NCI-H1105 (cell line): ENCODE measurements at places on chromosomes 12 and 14.

- DNase-seq: no peak
These were observed 3.1 kb upstream of the CREBL2 start for GRCh38 chr12:12608557-12608957.

- DNase-seq: no peak
These were observed 156.3 kb upstream of the PZP start for GRCh38 chr12:9364224-9365176.

GRCh38 chr14:36976571-36977023 is 195.8 kb downstream of the SLC25A21 start:
- DNase-seq: no peak

GRCh38 chr14:71487941-71488340 is 444.3 kb upstream of the RGS6 start:
- DNase-seq: no peak

DNA sequence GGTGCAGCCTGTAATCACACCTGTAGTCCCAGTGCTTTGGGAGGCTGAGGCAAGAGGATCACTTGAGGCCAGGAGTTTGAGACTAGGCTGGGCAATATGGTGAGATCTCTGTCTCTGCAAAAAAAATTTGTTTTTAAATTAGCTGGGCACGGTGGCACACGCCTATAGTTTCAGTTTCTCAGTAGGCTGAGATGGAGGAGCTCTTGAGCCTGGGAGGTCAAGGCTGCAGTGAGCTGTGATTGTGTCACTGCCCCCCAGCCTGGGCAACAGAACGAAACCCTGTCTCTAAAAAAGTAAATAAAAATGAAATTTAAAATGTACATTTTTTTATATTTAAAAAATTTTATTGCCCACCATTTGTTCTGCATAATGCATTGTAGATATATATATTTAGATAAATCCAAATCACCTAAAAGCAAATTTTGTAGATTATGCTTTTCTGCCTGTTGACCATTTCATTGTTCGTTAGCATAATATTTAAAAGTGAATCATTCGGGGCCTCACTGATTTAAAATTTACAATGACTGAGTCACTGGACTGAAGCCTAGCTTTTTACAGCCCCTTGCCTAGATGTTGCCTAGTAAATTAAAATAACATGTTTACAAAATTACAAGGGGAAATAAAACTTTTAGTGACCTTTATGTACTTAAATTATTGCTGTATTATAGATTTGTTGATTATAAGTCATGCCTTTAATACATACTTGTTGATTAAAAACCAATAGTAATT is 87.9 kb downstream of the USP15 start:
- DNase-seq: no peak

- DNase-seq: no peak
These were observed 23.5 kb upstream of the GPRC5D start for GRCh38 chr12:12975322-12976077.

GRCh38 chr14:24036169-24036962 is 15.4 kb upstream of the CARMIL3 start:
- peak; percentile 76 for DNase-seq

GRCh38 chr14:92717571-92718042 is 30.8 kb downstream of the LGMN start:
- DNase-seq: no peak

- no peak for DNase-seq
These were observed 187.4 kb upstream of the SLC16A7 start for GRCh38 chr12:59408431-59408830.

GRCh38 chr14:95119336-95119735 is 38.0 kb downstream of the DICER1 start:
- DNase-seq: no peak

GRCh38 chr12:103441437-103442181 is 54.2 kb downstream of the C12orf42 start:
- no peak for DNase-seq

GRCh38 chr14:65299826-65300225 is 112.7 kb upstream of the FUT8 start:
- DNase-seq: no peak

GRCh38 chr14:99758121-99758821 is 34.9 kb upstream of the EML1 start:
- no peak for DNase-seq

- DNase-seq: no peak
These were observed 23.4 kb downstream of the MAP1LC3B2 start for GRCh38 chr12:116582610-116583009.

GRCh38 chr12:122949405-122949804 is 16.9 kb downstream of the ABCB9 start:
- no peak for DNase-seq

- no peak for DNase-seq
These were observed 37.2 kb downstream of the PRKAB1 start for GRCh38 chr12:119705182-119705581.

GRCh38 chr12:54571193-54572188 is 17.0 kb downstream of the PPP1R1A start:
- no peak for DNase-seq

DNA sequence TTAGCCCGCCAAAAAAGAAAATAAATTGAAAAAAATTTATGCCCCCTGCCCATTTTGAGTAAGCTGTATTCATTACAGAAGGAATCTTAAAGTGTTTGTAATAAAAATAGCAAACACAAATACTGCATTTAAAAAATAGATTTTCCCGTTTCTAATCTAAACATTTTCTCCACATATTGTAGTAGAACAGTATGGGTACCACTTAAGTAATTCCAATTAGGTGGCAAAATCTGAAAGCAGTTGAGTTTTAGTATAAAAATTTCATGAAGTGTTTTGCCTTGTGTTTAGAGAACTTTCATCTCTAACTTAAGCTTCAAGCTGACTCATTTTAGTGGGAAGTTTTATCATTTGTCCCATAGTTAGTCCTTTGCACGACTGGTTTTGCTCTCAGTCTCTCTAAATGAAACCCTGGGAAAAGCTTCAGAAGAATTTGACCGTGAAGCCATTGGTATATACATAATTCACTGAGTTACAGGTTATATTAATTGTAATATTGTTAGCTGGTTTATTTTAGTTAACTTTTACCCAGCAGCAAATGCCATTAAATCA is 214.6 kb downstream of the ERC1 start:
- no peak for DNase-seq

- no peak for DNase-seq
These were observed 11.3 kb upstream of the STAC3 start for GRCh38 chr12:57262126-57262822.

DNA sequence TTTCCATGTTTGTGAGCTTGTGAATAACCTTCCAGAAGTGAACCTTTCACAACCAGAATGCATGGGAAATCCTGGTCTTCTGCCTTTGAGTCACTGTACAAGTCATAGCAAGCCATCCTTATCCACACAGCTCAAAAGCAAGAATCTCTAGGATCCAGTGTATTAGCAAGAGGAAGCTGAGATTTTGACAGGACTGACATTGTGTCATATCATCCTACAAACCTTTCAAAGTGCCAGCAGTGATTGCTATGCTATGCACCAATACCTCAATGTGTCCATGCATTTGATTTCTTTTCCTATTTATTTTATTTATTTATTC is 13.5 kb upstream of the NRDE2 start:
- DNase-seq: no peak

DNA sequence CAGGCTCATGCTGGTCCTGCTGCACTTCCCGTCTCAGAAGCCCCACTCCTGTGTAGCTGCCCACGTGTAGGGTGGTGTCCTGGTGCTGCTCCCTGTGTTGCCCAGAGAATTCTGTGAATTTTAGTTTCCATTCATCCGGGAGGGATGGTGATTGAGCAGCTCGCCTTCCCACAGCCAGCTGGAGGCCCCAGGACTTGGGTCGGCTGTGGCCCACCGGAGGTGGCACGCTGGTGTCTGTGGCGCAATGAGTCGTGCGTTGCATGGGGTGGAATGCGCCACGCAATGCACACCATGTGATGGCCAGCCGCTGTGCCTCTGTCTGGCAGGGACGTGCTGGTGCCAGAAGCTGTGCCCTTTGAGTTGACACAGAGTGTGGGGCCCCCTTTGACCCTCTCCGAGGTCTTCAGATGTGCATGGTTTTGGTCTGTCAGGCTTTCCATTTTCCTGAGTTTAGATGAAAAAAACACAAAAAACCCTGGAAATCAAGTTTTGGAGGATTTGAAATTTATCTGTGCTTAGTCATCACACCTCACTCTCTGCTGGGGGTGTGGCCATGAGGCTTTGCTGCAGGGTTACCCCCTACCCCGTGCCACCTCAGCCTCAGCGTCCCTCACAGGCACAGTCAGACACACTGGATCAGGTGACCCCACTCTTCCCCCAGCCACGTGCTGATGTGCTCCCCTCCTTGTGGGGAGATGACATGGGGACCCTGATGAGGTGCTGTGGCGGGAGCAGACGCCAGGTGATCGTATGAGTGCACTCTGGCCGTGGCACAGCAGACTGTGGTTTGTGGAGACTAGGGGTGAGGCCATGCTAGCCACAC is 64.6 kb downstream of the EP400 start:
- no peak for DNase-seq

GRCh38 chr14:47917344-47917954 is 242.0 kb upstream of the MDGA2 start:
- peak; percentile 29 for DNase-seq

DNA sequence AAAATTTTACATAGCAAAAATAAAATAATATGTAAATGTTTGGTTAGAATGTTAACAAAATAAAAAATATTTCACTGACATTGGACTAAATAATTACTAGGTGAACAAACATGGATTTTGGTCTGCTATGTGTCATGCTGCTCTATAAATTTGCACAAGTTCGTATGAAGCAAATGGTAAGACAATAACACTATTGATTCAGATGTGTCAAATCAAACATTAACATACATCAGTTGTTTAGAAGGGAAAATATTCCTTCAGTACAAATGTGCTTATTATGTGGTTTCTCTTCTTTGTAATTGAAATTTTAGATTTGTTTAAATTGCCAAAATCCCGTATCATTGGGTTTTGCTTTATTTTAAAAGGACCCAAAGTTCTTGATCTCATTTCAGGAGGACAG is 46.9 kb downstream of the PAWR start:
- DNase-seq: no peak

GRCh38 chr14:34857689-34858449 is 17.3 kb downstream of the BAZ1A start:
- DNase-seq: no peak

- no peak for DNase-seq
These were observed 180.9 kb downstream of the RAD51B start for GRCh38 chr14:68000511-68000910.

GRCh38 chr12:109557805-109558204 is 15.5 kb downstream of the MMAB start:
- no peak for DNase-seq

GRCh38 chr12:43332977-43333640 is 218.9 kb downstream of the ADAMTS20 start:
- DNase-seq: no peak

DNA sequence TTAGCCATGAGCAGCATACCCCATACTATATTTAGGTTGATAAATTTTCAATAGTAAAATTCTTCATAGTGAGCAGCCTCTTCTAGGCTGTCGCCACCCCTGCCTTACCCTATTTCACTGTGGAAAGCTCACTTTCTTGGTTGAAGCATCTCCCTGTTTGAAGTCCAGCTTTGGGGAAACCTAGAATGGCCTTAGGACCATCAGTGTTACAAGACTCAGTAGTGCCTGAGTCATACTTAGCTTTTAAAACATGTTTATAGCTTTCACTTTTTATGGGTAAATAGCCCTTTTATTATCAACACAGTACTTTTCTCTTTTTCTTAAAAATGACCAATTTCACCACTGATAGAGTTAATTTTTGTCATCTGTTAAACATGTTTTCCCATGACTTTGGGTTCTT is 37.1 kb downstream of the FUT8 start:
- DNase-seq: no peak

GRCh38 chr12:110117956-110118685 is 6.0 kb upstream of the IFT81 start:
- DNase-seq: no peak

- peak; percentile 60 for DNase-seq
These were observed 62.4 kb downstream of the TMX1 start for GRCh38 chr14:51302295-51303030.

DNA sequence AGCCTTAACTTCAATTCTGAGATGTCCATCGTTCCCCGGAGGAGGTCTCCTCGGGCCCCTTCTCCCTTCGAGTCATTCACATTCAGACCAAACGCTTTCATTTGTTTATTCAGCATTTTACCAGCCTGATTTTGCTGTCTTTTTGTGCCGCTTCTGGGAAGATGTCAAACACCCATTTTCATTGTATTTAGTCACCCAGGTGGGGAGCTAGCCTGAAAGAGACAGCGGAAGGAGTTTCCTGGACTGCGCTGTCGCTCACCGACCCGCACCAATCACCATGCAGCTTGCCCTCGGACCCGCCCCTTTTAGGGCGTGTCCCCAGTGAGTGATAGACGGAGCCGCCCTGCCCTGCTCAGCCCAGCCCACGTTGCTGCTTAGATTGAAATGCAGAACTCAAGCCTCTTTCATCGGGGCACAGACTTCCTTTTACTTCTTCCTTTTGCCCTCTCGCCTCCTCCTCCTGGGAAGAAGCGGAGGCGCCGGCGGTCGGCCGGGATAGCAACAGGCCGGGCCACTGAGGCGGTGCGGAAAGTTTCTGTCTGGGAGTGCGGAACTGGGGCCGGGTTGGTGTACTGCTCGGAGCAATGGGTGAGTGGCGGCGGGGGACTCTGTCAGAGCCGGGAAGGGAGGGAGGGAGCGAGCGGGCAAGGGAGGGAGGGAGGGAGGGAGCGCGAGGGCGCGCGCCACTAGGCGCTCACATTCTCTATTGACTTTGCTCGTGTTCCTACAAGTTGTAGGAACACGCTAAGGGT is at the start of gene PAX9:
Gene PAX9 (plus strand): TSS at position 355 of the 752 bp plus-strand sequence. CDS start 230 bp downstream, at position 585.
- peak; percentile 92 for DNase-seq

- no peak for DNase-seq
These were observed 20.9 kb upstream of the PLXNC1 start for GRCh38 chr12:94127239-94128131.

GRCh38 chr14:61598980-61599379 is 96.3 kb upstream of the HIF1A start:
- no peak for DNase-seq

DNA sequence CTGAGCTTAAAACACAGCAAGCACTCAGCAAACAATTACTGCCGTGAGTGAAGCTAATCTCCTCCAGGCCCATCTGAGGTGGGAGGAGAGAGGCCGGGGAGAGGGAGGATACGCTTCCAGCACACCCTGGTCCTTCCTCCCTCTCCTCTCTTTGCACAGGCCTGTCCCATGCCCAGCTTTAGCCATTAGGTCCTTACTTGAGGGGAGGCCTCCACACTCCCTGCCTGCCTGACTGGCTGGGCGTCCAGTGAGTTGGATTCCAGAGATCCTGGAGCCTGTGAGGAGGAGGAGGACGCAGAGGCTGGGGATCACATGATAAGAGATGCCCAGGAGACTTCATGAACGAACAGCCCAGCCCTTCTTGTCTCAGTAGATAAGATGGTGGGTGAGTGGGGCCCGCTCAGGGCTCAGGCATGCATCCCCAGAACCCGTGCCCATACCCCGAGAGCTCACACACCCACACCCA is 65.1 kb upstream of the NCOR2 start:
- no peak for DNase-seq
